KBM-7 (cell line): ENCODE measurements at places on chromosomes 13 and 19.
A peak's percentile ranks its signal among the peaks of the same experiment; 100 is the strongest.

DNA sequence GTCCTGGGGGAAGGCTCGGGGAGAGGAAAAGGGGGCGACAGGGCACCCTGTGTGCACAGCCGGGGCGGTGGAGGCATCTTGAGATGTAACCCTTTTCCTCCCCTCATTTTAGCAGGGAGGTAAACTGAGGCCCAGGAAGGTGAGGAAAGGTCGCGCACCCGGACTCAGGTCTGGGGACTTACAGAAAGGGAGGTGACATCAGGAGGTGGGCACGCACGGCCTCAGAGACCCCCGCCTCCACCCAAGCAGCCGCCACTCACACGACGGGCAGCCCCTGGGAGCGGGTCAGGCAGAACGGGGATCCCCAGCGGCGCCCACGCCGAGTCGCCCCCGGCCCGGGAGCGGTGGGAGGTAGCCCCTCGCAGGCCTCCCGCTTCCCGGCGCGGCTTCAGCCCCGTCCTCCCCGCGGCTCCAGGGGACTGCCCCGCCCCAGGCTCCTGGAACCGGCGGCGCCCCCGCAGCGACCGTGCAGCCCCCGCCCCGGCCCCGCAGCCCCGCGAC lies 477 bp downstream of the PIP5K1C start:
- no peak for DNase-seq

DNA sequence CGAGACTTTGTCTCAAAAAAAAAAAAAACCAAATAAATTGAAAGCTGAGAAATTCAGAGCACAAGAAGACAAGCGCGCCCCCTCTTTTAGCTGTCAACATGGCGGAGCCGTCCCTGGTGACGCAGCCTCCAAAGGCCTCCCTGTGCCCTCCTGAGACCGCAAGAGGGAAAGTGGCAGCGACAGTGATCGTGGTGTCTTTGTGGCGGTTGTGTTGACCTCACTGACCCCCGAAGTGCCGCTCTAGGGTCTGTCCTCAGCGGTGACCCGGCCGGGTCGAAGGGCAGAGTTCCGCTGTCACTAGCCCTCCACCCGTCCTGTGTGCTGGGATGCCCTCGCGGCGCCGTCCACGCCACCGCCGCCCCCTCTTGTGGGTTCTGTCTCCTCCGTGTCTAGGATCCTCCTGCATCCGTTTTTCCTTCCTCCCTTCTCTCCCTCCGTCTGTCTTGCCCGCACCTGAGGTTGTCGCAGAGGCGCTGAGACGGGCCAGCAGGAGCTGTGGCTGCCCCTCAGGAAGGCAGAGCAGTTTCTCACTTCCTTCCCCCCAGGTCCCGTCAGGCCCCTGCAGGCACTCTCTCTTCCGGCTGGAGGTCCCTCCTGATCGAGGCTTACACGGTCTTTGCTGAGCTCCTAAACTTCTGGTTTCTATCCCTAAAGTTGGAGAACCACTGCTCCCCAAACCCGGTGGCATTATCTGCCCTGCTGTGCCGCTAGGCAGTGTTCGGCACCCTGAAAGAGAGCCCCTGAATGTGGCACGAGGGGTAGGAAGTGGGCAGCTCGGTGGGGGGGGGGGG lies 7.2 kb downstream of the UHRF1 start:
- peak; percentile 85 for DNase-seq

GRCh38 chr19:35006342-35006998 lies 6.3 kb downstream of the GRAMD1A start:
- no peak for DNase-seq

GRCh38 chr13:110521946-110522345 lies 39.6 kb downstream of the RAB20 start:
- peak; percentile 43 for DNase-seq

DNA sequence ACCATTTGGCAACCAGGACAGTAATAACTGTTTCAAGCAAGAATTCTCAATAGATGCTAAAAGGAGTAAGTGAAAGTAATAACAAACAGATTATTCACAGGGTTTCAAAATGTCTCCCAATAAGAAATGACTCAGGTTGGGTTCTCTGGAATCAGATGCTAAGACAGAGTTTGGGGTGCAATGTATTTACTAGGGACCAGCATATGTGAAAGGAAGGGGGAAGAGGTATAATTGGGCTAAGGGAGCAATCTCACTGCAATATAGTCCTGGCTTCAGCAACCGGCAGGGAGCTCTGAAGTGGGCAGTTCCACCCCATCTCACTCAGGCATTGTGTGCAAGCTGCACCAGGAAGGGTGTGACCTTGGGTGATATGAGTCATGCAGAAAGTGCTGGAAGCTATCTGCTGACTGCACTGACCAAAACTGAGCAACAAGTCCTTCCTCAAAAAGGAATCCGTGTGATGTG lies 23.4 kb downstream of the ZDHHC20 start:
- peak; percentile 46 for DNase-seq

GRCh38 chr13:33543631-33544265 lies 258.2 kb upstream of the STARD13 start:
- DNase-seq, result peak; percentile 23

GRCh38 chr13:74838096-74838495 lies 643.9 kb downstream of the TBC1D4 start:
- no peak for DNase-seq

DNA sequence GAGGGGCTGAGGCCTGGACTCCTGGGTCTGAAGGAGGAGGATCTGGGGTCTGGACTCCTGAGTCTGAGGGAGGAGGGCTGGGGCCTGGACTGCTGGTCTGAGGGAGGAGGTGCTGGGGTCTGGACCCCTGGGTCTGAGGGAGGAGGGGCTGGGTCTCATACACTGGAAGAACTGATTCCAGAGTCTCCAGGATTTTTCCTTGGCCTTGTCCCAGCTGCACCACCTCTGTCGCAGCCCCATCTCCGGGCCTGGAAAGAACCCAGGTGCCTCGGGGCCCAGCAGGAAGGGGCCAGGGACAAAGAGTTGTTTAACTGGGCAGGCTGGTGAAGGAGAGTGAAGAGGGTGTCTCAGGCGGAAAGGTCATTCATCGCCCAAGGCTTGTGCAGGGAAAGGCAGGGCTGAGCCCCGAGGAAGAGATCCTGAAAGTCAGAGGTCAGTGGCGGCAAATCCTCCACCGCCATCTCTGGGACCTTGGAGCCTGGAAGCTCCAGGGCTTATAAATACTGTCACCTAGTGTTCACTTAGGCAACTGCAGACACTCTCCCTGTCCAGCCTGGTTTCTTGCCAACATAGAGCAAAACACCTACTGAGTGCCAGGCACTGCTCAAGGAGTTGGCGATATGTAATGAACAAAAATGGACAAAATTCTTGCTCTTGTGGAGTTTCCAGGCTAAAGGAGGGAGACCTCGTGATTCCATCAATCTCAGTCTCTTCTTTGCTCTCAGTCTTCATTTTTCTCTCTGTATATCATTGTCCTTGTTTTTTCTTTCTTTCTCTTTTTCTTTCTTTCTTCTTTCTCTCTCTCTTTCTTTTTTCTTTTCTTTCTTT lies 4.4 kb upstream of the KCNN4 start:
- peak; percentile 82 for DNase-seq

- peak; percentile 22 for DNase-seq
Measured at GRCh38 chr13:98910501-98910951, 67.3 kb downstream of the DOCK9 start.

DNA sequence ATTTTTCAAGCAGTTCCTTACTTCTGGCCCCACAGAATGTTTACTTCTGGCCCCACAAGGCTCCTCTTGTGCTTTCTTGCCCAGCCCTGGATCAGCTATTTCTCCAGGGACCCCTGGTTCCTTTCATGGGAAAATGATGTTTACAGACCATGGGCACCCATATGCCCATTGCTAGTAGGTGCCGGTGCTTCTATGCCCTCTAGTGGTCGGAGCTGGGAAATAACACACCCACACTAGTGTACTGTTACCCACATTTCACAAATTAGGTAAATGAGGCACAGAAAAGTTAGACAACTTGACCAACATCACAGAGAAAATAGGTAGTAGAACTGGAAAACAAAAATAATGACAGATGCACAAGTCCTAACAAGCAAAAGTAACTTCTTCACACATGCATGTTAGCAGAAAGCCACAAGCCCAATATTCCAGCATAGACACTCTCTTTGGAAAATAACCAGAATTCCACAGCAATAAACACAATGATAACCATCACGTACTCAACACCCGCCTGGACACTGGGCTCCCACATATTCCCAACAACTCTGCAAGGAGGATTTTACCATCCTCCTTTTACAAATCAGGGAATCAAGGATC lies 1.3 kb upstream of the CEACAM6 start:
- DNase-seq, result peak; percentile 45

DNA sequence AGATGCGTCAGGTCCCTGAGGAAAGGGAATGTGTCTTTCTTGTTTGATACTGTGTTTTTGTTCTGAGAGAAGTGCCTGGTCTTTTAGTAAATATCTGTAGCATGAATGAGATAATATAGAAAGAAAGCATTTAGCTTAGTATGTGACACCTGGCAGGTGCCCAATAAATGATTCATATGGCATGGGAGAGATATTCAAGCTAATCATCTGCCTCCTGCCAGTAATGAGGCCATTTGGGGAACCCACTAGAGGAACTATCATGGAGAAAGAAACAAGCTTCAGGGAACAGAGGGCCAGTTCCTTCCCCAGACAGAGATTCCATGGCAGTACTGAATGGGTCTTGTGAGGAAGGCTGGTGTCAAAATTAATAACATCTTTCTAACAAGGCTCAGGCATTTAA lies 603.9 kb downstream of the DCT start:
- no peak for DNase-seq

DNA sequence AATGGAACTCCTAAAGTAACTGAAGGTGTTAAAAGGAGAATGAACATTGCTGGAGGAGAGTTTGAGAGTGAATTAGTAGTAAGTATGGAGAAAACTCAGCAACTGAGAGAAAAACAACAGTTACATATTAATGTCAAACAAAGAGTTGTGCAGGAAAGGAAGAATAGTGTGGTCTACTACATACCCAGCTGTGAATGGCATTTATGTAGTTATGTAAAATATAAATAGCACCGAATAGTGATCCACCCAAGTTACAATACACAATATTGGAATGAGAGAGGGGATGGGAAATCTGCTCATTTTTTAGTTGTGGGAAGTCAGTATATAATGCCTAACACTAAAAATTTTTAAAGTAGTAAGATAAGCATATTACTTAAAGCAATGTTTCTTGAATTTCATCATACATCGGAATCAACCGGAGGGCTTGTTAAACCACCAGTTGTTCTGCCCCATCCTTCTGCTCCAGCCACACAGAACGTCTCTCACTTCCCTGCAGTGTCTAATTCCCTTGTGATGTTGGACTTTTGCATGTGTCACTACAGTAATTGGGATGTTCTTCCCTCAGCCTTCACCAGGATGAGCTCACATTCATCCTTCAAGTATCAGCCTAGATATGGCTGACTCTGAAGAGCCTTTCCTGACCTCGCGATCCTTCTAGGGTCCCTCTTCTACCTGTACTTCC lies 11.5 kb downstream of the CCDC70 start:
- no peak for DNase-seq

DNA sequence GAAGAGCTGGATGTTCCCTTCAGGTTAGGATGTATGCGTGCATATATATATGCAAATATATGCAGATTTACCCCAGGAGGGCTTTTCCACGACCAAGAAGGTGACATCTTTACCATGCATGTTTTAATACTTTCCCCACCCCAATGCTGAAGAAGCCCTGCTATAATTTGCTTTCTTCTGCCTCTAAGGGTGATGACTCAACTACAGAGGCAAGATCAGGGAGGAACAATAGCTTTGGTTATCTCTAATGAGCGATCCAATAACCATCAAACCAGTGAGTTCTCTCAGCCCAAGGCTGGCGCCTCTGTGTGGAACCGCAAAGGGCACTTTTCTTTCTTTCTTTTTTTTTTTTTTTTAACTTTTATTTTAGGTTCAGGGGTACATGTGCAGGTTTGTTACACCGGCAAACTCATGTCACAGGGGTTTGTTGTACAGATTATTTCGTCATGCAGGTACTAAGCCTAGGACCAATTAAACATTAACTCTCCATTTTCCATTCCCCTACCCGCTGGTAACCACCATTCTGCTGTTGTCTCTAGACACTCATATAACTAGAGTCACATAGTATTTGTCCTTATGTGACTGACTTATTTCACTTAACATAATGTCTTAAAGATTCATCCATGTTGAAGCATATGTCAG lies 25.7 kb upstream of the UBE2L5 start:
- no peak for DNase-seq

DNA sequence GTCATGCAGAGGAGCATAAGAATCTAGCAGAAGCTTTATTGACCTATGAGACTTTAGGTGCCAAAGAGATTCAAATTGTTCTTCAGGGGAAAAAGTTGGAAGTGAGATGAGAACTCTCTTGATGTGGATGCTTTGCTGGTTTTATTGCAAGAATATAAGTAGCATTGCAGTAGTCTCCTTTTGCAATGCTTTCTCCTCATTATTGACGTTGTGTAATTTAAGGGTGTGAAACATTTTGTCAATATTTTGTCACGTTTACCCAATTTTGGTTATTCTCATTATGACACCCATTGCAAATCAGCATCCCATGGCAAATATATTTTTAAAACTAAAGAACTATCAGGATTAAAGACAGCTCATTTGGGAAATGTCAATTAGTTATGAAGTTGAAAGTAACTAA lies 11.9 kb upstream of the LILRB5 start:
- DNase-seq, result no peak

- no peak for DNase-seq
Measured at GRCh38 chr19:17686592-17687024, 1.5 kb downstream of the UNC13A start.

- DNase-seq, result no peak
Measured at GRCh38 chr19:30109565-30109964, 167.5 kb downstream of the URI1 start.

DNA sequence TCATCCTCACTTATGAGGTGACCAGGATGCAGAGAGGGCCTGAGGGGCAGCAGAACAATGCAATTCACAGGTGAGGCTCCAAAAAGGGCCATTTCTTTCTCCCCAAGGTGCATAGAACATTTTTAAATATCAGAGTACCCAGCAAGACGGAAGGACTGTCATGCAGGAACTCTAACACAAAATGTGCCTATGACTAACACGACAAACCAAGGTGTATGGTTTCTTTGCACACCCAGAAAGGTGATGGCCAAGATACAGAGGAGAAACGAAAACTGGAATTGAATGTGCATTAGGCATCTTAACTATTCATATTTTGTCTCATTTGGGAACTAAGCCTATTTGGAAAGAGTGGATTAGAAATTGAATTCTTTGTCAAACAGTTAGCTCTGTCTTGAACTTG lies 29.9 kb downstream of the SHISA2 start:
- DNase-seq, result no peak

DNA sequence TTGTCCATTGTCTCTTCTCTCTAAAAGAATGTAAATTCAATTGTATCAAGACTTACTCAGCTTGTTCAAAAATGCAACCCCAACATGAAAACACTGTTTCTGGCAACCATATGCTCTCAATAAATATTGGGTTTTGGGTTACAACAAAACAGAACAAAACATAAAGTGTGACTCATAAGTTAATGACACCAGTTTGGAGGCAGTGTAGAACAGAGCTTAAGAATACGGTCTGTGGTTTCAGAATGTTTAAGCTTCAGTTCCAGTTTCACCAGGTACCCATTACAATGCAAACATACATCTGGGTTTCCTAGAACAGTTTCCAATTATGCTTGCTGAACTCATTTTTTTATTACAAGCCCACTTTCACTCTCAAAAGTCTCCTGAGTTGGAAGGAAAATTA lies 285.8 kb upstream of the PCDH9 start:
- peak; percentile 53 for DNase-seq

- DNase-seq, result peak; percentile 54
Measured at GRCh38 chr19:2385053-2385721, 25.1 kb downstream of the TMPRSS9 start.
